ENCODE measurements at places on chromosomes 16 and 17.

- DNase-seq: peak; percentile 23
Measured at GRCh38 chr17:73652886-73653480, 8.7 kb upstream of the SDK2 start.

DNA sequence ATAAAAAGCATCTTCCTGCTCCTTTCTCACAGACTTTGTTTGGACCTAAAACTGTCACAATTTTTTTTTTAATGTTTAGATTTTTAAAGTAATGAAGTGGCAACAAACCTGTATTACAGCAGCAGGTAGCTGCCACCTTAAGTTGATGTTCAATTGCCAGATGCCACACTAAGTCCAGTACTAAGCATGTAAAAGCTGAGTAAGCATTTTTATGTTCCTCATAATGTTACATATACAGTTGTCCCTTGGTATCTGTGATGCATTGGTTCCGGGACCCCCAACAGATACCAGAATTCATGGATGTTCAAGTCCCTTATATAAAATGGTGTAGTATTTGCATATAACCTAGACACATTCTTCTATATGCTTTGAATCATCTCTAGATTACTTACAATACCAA, 45.1 kb downstream of the TNRC6A start:
- DNase-seq: no peak

GRCh38 chr16:73565263-73565662, 517.3 kb upstream of the ZFHX3 start:
- DNase-seq: peak; percentile 55

- DNase-seq: no peak
Measured at GRCh38 chr16:66926171-66926947, 1.0 kb upstream of the RRAD start.

- DNase-seq: no peak
Measured at GRCh38 chr16:57677622-57678369, 9.7 kb downstream of the ADGRG3 start.

GRCh38 chr17:13749166-13749890, 147.6 kb upstream of the HS3ST3A1 start:
- no peak for DNase-seq

GRCh38 chr17:78369791-78370381, 8.6 kb upstream of the PGS1 start:
- DNase-seq: no peak

GRCh38 chr16:83355570-83356218, 452.1 kb upstream of the HSBP1 start:
- DNase-seq: no peak

DNA sequence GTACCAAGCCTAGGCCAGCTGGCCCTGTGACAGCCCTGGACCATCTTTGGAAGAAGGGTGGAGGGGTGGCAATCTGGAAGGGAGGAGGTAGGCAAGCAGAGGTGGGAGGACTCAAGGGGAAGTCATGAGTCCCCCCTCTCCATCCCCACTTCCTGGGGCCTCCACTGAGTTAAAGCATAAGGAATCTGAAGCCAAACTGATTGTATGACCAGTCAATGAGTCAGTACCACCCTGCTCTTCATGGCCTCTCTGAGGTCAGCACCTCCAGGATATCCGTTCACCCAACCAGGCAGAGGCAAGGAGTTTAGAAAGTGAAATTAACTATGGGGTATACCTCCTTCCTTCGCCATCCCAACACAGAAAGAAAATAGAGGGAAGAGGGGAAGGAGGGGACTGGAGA, 272.7 kb downstream of the SOX9 start:
- DNase-seq: no peak

- peak; percentile 77 for DNase-seq
Measured at GRCh38 chr17:48526608-48527546, 3.9 kb downstream of the HOXB1 start.

DNA sequence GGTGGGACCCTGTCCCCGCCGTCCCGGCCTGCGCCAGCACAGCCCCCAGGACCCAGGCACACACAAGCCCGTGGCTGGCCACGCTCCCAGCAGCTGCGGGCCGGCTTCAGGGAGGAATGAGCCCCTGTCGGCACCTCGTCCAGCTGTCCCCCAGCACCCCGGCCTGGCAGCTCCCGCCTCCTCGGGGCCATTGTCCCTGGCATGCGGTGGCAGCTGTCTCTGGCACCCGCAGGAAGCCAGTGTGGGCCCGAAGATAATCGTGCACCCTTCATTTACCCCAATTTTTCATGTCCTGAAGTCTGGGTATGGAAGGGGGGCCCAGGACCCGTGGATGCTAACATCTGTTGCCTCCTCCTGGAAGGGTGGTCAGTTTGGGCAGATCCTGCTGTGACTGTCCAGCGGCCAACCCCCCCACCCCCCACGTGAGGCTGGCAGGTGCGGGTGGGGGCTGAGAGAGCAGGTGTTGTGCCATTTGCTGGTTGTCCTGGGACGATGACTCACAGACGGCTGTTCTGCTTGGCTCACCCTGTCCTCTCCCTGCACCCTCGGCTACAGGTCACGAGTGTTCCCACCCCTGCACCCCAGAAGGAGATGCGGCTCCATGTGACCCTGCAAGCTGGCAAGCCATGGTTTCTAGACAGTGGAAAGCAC, 4.0 kb upstream of the LMF1 start:
- no peak for DNase-seq

DNA sequence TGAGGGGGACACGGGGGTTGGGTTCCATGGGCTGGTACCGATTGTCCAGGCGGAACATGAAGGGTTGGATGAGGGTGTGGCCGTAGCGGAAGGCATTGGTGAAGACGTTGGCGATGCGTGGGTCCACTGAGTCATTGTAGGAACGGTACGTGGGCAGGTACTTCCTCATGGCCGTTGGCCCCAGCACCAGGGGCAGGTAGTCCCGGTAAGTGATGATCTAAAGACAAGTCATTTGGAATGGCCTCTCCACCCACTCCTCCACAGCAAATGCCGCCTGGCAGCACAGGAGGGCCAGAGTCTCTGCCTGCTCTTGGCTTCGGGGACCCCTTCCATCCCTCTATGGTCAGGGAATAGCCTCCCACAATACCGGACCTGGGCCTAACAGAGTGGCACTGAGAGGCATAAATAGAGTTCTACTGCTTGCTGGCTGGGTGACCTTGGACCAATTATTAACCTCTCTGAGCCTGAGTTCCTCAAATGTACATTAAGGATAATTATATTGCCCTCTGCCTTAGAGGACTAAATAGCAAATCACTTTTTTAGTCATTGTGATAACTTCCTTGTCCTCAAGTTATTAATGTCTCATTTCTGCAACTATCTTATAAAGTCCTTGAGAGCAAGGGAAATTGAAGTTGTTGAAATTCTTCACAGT, 7.2 kb downstream of the MPO start:
- no peak for DNase-seq

DNA sequence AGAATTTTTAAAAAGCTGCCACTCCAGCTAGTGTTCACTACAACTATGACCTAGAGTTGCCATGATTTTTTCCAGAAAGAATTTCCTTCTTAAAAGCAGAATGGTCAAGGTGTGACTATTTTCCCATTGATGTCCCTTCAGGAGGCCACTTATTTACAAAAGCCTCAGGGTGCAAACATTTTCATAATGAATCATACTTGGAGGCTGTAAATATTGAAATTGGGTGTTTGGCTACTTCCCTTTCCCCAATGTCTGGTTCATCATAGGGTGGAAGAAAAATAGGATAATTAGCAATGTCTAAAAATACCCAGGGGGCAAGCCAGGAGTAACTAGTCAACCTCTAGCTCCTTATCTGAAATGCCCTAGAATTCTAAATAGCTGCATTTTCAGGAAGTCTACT, 18.8 kb downstream of the AXIN2 start:
- DNase-seq: no peak

DNA sequence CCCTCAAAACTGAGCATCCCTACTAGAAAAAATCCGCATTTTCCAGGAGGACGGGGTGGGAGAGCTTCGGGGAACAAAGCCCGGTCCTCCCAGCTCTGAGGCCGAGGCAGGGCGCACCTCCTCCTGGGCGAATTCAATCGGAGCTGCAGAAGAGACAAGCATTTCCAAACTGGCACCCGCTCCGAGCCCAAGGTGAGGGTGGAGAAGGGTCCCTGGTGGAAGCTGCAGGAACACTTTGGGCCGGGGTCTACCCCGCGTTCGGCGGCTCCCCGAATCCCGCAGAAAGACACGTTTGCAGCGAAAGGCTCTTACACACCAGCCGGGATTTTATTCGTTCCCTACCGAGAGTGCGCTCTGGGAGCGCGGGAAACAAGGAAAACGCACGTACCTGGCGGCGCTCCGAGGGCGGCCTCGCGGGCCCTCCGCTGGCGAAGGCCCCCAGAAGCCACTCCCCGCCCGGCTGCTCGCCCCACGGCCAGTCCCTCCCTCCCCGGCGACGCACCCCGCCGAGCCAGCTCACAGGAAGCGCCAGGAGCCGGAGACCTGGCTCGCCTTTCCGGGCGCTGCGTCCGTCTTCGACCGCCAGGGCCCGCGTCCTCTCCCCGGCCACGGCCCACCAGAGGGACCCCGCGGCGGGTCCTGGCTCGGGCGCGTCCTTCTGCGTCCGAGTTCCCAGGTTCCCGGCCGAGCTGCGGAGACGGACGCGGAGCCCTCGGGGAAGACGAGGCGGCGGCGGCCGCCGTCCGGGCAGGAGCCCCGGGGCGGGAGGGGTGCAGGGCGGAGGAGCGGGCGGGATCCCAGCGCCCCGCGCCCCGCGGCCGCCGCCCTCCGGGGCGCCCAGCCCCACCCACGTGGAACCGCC, 49.8 kb upstream of the BAHCC1 start:
- DNase-seq: peak; percentile 92

DNA sequence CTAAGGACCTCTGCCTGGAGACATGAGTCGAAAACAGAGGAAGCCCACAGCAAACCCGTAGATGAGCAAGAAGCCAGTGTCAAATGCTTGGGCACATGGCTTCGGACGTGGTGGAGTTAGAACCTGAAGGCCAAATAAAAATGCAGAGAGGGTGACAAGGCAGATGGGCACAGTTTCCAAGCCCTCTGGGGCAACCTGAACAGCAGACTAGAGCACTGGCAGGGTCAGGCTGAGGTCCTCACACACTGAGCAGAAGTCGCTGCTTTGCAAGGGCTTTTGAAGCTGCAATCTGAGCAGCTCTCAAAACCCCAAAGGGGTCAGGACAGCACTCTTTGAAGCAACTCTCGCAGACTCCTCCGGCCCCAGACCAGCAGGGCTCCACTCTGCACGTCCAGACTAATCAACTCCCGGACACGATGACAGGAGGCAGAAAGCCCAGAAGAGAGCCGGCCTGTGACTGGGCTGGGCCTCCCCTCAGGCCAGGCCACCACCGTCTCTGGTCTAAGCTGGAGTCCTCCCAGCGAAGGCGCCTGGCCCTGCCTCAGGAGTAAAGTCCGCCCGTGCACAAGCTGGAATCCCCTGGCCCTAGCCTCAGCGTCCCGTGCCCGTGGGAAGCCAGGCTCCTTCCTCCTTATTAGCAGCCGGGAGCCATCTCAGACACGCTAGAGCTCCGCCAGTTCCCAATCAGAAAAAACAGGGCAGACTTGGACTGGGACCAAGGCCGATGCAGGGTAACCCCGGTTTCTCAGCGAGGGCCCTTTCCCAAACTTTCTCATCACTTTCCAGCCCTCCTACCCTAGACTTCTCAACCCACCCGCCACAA, 924 bp downstream of the SMARCD2 start:
- peak; percentile 71 for DNase-seq

DNA sequence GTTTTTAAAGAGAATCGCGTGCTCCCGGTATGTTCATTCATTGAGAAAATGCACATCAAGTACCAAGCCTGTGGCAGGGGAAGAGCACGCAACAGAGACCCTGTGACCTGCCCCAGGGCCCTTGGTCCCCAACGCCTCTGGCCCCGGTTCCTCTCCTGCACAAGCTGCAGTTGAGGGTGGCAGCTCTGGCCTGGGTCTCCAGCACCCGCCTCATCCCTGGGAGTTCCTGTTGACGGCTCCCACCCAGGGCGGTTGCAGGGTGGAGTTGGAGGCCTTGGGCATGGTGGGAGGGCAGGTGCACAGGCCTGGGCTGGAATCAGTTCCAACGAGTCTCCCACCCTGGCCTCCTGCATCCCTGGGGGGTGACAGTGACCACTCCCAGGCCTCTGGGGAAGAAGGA, 5.0 kb downstream of the NECAB2 start:
- no peak for DNase-seq

GRCh38 chr16:9670033-9670432, 512.2 kb downstream of the GRIN2A start:
- DNase-seq: peak; percentile 57

DNA sequence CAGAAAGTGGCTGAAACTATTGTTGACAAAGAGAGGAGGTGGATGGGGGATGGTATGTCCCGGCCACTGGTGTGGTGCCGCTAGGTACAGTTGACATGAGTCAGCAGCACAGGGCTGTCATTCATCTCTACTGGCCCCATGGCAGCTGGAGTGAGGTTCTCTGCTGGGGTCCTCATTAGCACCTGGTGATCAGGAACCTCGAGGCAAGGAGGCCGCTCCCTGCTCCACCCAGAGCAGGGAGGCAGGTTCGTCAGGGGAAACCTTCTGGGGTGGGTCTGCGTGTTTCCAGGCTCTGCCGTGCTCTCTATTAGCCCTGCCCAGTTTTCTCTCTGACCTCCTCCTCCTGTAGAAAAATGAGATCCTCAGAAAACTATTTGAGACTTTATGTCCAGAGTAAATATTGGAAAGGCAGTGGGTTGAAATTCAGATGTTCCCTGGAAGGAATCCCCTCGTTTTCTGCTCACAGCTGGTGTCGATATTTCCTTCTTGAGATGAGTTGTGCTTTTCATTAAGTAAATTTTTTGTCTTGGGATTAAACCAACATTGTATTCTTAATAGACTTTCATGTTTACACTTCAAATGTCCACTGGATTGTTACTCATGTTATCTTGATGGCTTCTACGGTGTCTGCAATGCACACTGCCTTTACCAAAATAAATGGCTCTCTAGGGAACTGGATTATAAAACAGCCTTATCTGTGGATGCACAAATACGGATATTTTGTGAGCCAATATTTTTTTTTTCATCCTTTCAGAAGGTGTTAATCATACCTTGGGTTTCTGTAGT, 7.1 kb downstream of the NTN1 start:
- no peak for DNase-seq

- no peak for DNase-seq
Measured at GRCh38 chr16:14057878-14058382, 13.2 kb upstream of the MRTFB start.

- no peak for DNase-seq
Measured at GRCh38 chr16:30372038-30372712, 1.9 kb upstream of the TBC1D10B start.

DNA sequence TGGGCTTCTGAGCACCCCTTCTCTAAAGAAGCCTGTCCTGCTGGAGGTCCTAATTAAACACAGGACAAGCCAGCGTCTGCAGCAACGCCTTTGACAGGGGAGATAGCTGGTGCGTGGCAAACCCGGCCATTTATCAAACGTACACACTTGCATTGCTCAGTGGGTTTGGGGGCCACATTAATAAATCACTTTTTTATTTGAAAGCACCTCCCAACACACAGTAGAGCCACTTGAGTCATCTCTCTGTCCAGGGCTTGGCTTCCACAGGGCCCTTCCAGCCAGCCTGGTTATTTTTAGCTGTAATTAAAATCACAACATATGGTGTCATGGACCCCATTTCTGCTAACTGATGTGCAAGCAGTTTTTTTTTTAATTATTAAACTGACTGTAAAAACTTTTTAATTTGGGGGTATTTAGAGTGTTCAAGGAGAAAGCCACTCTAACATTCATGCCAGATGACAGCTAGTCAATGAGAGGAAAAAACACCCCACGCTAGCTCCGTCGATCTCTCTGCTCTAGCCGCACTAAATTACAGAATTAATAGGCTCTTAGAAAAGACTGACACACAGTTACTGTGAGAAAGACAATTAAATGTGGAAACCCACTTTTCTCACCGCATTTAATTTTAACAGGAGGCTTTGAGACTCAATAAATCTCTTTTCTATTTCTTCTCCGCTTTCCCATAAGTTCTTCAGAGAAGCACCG, 201.0 kb upstream of the WSCD1 start:
- no peak for DNase-seq

Data from neural progenitor cell (in vitro differentiated cells).